ENCODE measurements at places on chromosomes 5 and 9.

GRCh38 chr9:116632990-116633838 lies 53.9 kb upstream of the TRIM32 start:
- DNase-seq: peak; percentile 51

DNA sequence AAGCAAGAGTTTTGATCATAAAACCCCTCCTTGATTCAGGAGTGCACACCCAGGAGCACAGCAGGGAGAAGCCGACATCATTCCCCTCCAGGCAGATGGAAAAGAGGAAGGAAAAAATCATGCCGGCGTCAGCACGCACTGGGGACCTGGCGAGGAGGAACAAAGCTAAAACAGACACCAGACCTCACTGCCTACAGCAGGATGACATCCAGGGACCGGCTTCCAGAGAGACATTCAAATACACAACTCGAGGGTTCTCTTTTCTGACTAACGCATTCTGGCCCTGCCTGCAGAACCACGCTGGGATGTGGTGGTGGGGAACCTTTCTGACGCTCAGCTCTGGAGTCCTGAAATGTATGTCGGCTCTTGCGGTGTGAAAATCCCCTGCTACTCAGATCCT lies 2.7 kb downstream of the UBAC1 start:
- DNase-seq: no peak

DNA sequence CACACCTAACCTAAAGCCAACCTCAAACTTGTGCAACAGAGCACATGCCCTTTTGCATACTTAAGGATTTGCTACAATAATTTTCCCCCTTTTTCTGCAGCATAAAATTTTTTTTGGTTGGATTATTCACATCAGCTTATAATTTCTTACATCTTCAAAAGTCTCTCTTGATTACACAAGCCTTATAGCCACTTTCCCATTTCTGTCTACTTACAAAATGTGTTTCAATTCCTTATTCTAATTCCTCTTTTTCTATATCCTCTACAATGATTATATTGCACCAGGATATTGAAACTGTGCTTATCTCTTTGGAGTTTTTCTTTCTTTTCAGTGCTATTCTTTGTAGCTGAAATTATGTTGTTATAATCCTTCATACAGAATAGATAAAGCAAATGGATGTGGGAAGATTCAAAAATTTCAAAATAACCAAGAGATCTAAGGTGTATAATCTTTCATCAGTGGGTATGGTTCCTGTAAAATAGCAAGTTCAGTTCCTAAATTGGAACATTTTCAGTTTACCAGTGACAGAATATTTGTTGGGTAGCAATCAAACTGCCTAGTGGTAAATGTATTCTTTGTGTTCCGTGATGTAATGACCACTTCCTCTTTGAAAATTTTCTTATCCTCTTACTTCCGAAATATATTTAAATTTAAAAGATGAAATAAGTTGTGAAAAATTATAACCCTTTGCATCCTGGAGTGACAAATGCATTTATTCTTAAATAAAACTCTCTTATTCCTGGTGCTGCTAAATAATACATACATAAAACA lies 386.8 kb upstream of the CHD1 start:
- DNase-seq: no peak

GRCh38 chr5:54663866-54664265 lies 146.3 kb downstream of the SNX18 start:
- peak; percentile 97 for DNase-seq

DNA sequence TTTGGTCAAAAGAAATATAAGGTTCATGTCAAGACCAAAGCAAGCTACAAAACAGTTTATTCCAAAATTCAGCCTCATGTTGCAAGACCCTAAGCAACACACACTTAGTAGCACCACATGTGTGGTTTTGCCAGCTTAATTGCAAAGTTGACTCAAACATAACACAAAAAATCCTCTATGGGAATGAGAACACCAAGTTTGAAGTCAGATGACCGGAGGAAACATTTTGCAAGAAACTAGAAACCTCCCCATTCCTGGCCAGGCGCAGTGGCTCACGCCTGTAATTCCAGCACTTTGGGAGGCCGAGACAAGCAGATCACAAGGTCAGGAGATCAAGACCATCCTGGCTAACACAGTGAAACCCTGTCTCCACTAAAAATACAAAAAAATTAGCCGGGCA lies 261.8 kb downstream of the EBF1 start:
- DNase-seq: no peak

DNA sequence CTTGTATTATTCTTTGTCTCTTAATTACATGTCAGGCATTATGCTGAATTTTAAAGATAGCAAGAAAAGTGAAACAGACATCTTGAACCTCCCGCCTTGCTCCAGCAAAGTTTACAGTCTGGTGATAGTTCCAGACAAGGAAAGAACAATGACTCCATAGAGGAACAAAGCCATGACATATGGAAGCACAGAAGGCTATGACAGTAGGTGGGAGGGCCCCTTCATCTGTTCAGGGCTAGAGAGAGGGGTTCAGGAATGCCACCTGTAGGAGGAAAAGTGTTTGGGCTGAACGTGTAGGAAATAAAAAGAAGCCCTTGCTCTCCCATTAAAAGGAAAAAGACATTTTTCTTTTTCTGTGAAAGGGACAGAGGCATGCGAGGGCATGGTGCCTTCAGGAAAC lies 315.6 kb downstream of the TRIM32 start:
- DNase-seq: no peak

DNA sequence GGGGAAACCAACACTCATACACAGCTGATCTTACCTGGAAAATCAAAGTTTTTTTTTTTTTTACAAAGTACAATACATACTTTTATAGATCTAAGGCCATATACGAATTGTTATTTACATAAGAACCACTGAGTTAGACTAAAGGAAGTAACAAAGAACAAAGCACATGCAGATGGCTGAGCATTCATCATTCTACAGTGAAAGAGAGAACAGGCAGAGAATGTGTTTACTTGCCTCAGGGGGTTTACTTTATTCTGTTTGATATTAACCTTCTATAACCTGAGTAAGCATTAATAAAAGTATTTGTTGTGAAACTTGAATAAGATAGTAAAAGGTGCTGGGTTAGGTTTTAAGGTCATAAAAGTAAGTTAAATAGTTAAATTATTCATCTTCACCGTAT lies 54.7 kb downstream of the SLC38A9 start:
- DNase-seq: no peak

All from iris pigment epithelial cell (primary cell).